ENCODE measurements at places on chromosomes 5 and 9. TPM values are rescaled to one million over a fixed set of nuclear protein-coding genes. Genes with fewer than 3 reads are reported as not detected.
A peak's percentile ranks its signal among the peaks of the same experiment; 100 is the strongest.

TSSK1B gene
- total RNA-seq, result 0.33 TPM

FAXDC2 gene
- not detected for total RNA-seq

- no peak for DNase-seq
- H3K27me3 ChIP-seq, result no peaks in the 10 kb centered on the region
- H3K4me3 ChIP-seq, result no peak overlapping the region
- H3K36me3 ChIP-seq, result no peaks in the 10 kb centered on the region
- H3K27ac ChIP-seq, result no peak overlapping the region
Observed at GRCh38 chr9:75601280-75601679, 289.2 kb upstream of the PCSK5 start.

CDC25C gene
- 13.8 TPM for total RNA-seq

GRCh38 chr9:20524776-20525175 is 97.5 kb downstream of the MLLT3 start:
- H3K36me3 ChIP-seq, result no peaks in the 10 kb centered on the region
- no peak overlapping the region for H3K27ac ChIP-seq
- DNase-seq, result peak; percentile 27

GRCh38 chr5:168434746-168435321 is 51.4 kb upstream of the RARS1 start:
- no peaks in the 10 kb centered on the region for H3K4me1 ChIP-seq
- no peak overlapping the region for H3K27ac ChIP-seq
- DNase-seq, result no peak
- H3K27me3 ChIP-seq, result no peaks in the 10 kb centered on the region

GRCh38 chr9:134424818-134425217 is 98.6 kb downstream of the RXRA start:
- no peaks in the 10 kb centered on the region for H3K36me3 ChIP-seq
- no peak for DNase-seq
- no peak overlapping the region for H3K4me3 ChIP-seq
- no peaks in the 10 kb centered on the region for H3K4me1 ChIP-seq
- H3K27ac ChIP-seq, result no peak overlapping the region

SRP19 gene
- total RNA-seq, result 42.9 TPM
